CD4-positive, alpha-beta T cell treated with Interleukin-10 for 1 hour (primary cell): ENCODE measurements at places on chromosomes 6 and 20.

- DNase-seq, result no peak
Observed at GRCh38 chr20:57811374-57812020, 101.7 kb upstream of the PMEPA1 start.

DNA sequence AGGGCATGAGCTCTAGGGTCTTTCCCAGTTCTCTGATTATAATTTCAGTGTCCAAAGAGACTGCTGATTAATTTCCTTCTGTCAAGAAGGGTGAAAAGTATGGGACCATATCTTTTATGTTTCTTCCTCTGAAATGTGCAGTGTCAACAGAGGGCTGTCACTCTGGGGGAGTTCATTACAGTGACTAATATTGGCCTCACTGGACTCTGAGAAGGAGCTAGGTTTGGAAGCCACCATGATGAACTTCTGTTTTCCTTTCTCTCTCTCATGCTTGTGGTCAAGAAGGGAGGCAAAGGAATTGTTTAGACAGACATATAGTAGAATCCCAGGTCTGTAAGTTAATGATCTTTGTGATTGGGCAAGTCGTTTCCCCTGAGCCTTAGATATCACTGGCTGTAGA is 41.8 kb upstream of the BMP6 start:
- DNase-seq, result no peak

DNA sequence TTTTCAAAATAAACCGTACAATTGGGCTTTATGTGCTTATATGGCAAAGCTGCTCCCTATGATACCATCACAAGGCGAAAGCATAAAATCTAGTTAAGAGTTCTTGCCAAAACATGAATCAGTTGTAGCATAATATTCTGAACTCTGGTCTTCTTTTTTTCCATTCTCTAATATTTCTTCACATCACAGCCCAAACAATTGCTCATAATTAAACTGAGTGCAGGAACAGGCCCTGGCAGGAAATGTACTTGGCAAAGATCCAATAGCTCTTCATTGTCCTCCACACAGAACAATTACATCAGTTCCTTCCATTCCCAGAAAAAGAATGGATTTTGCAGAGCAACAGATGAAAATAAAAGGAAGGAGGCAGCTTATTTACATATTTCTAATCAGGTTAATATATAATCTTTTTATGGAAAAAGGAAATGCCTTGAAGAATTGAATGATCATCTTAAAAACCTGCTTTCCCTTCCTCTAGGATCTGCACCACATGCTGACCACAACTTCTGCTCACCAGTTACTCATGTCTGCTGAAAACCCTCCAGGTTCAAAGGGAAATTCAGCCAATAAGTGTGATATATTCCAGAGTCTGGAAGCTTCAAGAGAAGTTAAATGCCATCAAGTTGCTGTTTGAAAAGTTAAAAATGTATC is 123.3 kb upstream of the COL21A1 start:
- DNase-seq, result no peak

DNA sequence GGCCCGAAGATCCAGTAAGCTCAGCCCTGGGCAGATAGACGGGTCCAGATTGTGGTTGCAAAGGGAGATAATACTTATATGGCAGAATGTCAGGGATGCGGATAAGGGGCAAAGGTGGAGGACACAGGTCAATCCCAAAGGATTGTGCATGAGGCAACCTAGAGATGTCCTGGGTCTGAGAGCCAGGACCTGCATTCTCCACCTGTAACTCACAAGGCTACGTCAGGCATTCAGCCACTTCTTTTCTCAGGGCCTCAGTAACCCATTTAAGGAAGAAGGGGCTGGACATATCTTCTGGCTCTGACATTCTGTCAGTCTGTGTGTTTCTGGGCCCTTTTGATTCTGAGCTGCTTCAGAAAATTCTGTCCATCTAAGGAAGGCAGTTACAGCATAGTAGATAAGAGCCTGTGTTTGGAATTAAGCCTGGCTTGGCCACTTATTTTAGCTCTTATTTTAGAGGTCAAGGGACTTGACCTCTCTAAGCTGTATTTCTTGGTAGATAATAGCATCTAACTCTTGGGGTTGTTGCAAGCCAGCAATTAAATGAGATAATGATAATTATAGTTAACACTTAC is 40.2 kb downstream of the CNBD2 start:
- no peak for DNase-seq

GRCh38 chr6:90444160-90444714 is 142.6 kb downstream of the MAP3K7 start:
- no peak for DNase-seq
